ENCODE measurements at places on chromosomes 1 and 21.

DNA sequence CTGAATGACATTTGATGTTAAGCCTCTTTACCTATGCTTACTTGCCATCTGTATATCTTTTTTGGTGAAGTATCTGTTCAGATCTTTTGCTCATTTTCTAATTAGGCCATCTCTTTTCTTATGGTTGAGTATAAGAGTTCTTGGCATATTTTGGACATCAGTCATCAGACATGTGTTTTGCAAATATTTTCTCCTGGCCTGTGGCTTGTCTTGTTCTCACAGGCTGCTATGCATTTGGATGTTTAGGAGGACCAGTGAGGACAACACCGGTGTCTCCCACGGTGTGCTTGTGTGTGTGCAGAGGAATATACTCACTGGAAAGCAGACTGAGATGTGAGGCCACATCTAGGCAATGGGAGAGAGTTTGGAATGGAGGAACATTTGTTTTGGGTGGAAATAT lies 87.1 kb upstream of the LYST start:
- DNase-seq, result no peak

GRCh38 chr21:41888749-41889376 lies 9.7 kb upstream of the PRDM15 start:
- DNase-seq, result no peak

- peak; percentile 16 for DNase-seq
Measured at GRCh38 chr1:31705080-31705866, 1.5 kb upstream of the COL16A1 start.

DNA sequence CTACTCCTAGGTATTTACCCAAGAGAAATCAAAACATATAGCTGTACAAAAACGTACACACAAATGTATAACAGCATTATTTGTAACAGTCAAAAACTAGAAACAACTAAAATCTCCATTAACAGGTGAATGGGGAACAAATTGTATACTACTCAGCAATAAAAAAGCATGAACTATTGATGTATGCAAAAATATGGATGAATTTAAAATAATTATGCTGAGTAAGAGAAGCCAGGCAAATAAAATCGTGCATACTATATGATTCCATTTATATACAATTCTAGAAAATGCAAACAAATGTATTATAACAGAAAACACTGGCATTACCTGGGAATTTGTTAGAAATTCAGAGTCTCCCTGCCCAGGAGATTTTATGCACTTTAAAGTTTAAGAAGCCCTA lies 150.1 kb downstream of the GDAP2 start:
- no peak for DNase-seq

DNA sequence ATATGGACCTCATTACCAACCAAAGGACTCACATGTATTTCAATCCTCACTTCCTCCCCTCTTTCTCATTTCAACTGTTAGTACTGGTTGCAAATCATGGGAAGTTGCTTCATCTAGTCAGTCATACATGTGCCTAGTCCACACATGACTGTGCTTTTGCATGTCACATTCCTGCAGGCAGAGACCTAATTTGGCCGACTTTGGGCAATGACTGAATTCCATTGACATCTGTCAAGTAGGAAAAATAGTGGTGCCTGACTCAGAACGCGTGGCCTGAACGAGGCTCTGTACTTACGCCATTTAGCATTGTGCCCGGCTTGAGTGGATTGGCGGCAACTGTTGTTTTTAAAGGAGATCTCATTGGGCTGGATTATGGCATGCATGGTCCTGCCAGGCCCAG lies 18.0 kb downstream of the PTPRU start:
- no peak for DNase-seq

DNA sequence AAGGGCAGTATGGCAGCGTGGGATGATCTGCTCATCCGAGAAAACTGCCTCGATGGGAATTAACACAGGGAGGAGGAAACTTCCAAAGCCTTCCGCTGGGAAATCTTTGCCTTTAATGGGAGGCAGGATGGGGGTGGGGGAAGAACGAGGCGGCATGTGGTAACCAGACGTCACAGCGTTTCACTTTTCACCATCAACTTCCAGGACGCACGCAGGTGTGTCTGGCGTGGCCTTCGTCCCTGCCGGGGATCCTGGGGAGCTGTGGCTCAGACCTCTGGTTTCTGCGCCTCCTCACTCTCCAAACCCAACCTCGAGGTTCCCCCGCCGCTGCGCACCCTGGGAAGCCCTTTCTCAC lies 282 bp downstream of the RSPH1 start:
- no peak for DNase-seq

- DNase-seq, result no peak
Measured at GRCh38 chr1:42209526-42210251, 45.1 kb upstream of the GUCA2A start.

- no peak for DNase-seq
Measured at GRCh38 chr1:67148516-67149178, 13.9 kb upstream of the C1orf141 start.

- peak; percentile 36 for DNase-seq
Measured at GRCh38 chr1:113210248-113210647, 137.2 kb downstream of the LRIG2 start.

- DNase-seq, result no peak
Measured at GRCh38 chr1:3071565-3072390, 2.8 kb downstream of the PRDM16 start.

GRCh38 chr1:64172458-64172983 lies 30.9 kb upstream of the UBE2U start:
- peak; percentile 40 for DNase-seq

DNA sequence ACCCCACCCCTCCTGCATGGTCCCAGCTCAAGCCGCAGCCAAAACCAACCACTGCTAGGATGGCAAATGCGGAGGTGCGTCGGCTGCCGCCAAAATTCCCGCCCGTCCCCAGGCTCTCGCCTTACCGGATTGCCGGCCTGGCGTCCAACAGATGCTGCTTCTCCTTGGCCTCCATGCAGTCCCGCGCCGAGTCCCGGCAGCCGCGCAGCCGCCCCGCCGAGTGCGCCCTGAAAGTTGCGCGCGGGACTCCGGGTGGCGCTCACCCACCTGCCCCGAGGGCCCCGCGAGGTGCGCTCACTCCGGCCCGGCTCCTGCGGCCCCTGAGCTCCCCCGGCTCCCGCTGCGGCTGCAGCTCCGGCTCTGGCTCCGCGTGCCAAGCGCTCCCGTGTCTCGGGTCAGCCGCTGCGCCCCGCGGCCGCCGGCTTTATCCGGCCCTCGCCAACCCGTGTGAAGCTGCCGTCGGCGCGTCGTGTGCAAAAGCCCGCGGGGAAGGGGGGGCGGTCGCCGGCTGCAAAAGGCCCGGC lies at the start of gene SLC30A2:
TSS of gene SLC30A2 (minus strand) at position 397 of the 524 bp plus-strand sequence. CDS start at position 175, 222 bp downstream.
- no peak for DNase-seq

DNA sequence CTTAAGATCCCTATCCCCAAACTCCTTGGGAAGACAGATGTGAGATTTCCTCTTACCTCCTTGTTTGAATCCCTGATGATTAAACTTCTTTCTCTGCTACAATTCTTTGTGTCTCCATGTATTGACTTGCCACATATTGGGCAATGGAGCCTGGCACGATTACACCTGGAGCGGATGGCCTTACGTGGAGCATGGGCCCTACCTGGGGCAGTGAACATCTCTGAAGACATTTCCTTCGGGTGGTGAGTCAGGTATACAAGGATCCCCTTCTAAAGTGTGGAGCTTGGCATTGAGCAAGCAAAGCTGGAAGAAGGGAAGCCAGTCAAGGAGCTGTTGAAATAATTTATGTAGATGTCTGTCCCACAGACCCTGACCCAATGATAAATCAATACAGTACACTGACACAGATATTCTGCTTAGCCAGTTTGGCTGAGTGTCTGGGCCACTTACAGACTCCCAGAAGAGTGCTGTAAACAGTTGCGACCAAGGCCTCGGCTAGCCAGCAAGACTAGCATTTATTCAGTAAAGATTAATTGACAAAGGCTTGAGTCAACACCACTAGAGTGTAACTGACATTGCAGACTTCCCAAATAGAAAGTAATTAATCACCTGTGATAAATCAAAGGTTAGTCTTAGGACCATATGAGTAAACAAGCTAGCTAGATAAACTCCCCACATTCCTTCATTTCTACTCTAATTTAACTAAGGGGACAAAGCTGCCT lies 83.1 kb upstream of the KCNK1 start:
- DNase-seq, result no peak

Data from MM.1S (cell line).